ENCODE measurements at places on chromosomes 6 and 20.
A peak's percentile ranks its signal among the peaks of the same experiment; 100 is the strongest.

- no peak for DNase-seq
These were observed 40.2 kb upstream of the LRFN2 start for GRCh38 chr6:40627316-40627715.

- no peak for DNase-seq
These were observed 150.0 kb upstream of the SLC22A16 start for GRCh38 chr6:110626442-110626841.

- DNase-seq, result no peak
These were observed 32.2 kb downstream of the COX4I2 start for GRCh38 chr20:31669876-31670275.

DNA sequence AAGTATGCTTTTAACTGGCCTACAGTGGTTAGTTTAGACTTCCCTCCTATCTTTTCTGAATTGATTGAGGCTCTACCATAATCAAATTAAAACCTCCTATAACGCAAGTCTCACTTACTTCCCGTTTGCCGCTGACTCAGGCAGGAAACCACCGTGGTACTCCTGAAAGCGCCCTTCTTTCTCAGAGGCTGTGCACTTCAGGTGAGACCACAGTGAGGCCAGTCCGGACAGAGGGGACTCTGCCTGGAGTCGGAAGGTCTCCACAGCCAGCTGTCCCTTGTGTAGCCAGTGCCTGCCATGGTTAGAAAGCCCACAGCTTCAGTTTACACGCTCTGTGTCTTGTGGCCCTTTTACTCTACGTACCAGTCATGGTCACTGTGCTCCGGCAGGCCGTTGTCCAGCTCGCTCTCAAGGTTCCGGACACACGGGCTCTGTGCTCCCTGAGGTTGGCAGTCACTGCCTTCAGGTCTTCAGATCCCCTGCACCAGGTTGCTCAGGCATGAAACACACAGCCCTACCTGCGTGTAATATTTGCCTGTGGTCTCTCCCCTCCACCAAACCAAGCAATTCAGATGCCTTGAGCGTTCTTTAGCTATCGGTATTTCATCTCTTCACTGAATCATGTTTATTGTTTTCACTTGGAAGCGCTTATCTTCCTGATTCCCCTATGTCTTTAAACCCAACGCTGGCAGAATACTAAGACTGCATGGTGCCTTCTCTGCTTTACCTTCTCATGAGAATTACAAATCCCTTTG, 178.8 kb downstream of the SMOC2 start:
- DNase-seq, result no peak

GRCh38 chr20:6381887-6382286, 259.1 kb upstream of the FERMT1 start:
- no peak for DNase-seq

DNA sequence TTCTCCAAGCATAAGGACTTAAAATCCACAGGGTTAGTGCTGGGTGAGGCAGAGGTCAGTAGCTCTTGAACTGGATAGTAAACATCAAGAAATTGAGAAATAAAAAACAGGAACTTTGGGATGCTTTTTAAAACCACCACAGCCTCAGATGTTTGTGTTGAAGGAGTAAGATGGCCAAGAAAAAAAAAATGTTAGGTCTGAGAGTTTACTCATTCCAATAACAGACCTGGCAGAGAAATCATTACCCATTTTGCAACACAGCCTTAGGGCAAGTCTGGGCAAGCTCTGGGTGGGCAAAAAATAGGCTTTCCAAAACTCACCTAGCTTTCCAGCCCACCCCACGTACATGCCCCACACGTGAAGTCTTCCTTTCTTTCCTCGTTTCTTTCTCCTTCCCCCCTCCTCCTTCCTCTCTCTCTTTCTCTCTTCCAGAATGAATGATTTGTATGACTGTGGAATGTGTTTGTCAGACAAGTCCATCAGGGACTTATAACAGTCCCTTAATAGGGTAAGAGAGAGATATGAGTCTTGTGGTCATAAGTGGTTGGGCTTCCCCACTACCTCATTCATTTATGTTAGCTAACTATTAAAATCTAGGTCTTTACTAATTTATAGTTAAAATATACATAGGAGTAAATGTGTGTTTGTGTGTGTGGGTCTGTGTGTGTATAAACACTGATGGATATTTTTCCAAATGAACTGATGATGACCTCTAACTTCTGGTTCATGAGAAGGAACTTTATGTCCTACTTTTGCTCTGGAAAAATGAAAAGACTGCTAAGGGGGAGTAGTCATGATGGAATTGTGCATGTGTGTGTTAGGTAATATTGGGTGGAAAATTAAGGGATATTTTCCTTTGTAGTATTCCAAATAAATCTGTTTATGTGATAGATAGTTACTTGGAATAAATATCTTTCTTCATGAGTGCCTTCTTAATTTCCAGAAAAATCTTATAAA, 18.0 kb upstream of the DSE start:
- DNase-seq, result peak; percentile 3

- no peak for DNase-seq
These were observed 169.6 kb downstream of the COL9A1 start for GRCh38 chr6:70133246-70133645.

GRCh38 chr6:73325656-73326055, 28.4 kb downstream of the DPPA5 start:
- no peak for DNase-seq

DNA sequence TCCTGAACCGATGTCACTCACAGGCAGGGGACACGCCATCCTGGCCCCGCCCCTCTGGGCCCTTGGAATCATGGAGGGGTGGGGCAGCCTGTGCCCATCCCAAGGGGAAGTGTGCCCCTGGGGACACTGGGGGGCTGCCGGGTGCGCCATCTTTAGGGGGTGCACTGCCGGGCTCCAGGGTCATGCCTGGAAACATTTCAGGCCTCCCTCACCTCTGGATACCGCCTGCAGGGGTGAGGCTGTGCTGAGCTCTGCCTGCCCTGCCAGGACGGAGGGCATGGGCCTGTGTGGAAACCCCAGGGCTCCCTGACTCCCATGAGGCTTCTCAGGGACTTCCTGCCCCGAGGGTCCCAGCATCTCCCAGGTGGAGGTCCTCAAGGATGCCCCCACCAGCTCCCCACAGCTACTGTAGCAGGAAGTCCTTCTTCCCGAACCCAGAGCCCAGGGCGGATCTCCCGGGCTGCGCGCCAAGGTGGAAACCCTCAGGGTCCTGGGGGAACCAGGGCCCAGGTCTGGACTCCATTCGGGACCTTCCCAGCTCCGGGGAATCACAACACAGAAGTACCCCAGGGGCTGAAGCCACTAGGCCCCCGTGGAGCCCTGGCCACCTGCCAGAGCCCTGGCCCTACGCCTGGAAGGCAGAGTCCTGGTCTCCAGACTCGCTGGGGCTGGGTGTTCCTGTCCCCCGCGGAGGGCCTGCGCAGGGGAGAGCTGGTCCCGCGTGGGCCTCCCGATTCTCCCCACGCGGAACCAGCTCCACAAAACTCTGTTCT, 15.6 kb downstream of the CHRNA4 start:
- DNase-seq, result no peak

- no peak for DNase-seq
These were observed 364.2 kb downstream of the SYNE1 start for GRCh38 chr6:152273002-152273401.

GRCh38 chr6:22436134-22436533, 133.2 kb upstream of the HDGFL1 start:
- DNase-seq, result no peak

- no peak for DNase-seq
These were observed 13.6 kb upstream of the RIPOR3 start for GRCh38 chr20:50704971-50705370.

GRCh38 chr20:6122111-6122872, 538 bp downstream of the FERMT1 start:
- DNase-seq, result no peak

DNA sequence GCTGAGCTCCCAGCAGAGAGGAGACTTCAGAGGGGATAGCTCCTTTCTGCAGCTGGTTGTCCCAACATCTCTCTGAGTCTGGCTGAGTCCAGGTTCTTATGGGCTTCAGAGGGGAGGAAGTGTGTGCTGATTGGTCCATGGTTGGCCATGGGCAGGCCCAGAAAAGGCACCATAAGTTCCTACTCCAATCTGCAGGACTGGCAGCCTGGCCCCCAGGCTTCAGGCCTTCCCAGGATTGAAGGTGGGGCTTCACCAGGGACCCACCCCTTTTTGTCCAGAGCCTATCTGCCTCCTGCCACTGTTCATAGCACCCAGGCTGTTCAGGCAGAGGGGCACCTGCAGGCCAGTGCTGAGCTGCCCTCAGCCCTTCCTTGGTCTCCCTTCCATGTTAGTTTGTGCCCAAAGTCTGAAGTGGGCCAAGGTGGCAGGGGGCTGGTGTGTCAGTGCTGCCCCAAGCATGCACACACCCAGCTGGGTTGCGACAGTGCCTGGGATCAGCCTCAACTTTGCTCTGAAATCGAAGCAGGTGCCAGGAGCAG, 21.6 kb upstream of the TOP1 start:
- no peak for DNase-seq

DNA sequence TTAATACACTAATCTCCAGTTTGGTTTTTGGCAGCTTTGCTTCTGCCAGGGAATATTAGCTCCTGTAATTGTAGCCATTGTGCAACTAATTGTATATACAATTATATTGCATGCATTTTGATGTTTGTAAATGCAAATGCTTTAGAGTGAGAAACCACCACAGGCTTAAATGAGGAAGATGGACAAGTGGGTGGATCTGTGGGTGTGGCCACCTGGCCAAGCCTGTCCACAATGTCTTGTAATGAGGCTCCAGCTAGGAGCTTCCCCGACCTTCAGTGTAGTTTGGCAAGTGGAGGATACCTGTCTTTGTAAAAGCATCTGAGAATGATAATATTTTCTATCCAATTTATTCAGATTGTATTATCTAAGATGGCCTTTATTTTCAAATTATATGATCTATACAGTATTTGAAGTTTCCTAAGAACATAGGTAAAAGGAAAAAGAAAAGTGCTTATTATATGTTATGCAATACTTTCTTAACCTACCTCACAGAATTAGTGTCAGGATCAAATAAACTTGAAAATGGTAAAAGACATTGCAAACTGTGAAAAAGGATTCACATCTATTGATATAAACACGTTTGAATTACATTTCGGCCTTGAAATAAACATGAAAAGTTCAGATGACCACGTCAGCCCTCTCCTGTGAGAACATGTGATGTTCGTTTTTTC, 49.3 kb upstream of the ARID1B start:
- no peak for DNase-seq

DNA sequence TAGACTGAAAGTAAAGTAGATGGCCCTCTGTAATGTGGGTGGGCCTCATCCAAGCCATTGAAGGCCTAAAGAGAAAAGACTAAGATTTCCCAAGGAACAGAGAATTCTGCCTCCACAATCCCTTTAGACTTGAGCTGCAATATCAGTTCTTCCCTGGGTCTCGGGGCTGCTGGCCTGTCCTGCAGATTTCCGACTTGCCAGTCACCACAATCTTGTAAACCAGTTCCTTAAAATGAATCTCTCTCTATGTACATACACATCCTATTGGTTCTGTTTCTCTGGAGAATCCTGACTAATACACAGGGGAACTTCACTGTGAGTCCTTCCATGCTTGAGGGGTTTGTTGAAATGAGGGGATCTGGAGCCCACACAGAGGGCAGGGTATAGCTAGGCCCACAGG, 12.9 kb downstream of the CCDC170 start:
- DNase-seq, result no peak

DNA sequence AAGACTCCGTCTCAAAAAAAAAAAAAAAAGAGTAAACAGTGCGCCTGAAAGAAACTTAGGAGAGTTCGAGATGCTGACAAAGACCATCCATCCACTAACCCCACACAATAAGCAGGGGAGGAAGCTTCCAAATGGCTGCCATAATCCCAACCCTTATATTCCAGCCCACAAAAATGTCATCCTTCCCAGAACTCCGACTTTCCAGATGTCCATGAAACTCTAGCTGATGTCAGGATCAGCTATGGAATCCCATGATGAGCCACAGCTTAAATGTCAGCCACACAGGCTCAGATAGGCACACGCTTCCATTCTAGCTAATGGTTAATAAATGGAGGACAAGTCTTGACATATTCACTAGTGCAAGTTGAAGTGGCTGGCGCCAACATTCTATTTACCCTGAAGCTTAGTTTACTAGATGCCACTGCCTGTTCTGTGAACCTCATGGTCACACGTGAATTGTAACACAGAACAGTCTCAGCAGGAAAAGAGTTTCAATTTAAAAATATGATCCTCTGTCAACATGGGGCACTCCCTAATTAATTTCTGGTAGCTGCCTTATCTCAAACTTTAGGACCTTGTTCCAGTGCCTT, 75.5 kb downstream of the FOXF2 start:
- DNase-seq, result no peak

GRCh38 chr20:23841693-23842092, 15.2 kb upstream of the CST2 start:
- no peak for DNase-seq
